ENCODE measurements at places on chromosomes 1 and 21.

GRCh38 chr1:44108241-44108640, 10.4 kb upstream of the KLF17 start:
- no peak for DNase-seq

- DNase-seq, result peak; percentile 47
Measured at GRCh38 chr1:192477630-192478029, 97.9 kb upstream of the RGS1 start.

DNA sequence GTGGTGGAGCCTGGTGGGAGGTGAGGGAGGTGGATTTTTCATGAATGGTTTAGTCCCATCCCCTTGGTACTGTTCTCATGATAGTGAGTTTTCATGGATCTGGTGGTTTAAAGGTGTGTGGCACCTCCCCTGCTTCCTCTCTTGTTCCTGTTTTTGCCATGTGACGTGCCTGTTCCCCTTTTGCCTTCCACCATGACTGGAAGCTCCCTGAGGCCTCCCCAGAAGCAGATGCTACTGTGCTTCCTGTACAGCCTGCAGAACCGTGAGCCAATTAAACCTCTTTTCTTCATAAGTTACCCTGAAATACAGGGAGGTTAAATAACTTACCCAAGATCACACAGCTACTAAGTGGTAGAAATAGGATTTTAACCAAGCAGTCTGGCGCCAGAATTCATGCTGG, 4.3 kb upstream of the HEYL start:
- DNase-seq, result no peak

- DNase-seq, result no peak
Measured at GRCh38 chr1:14242123-14242522, 356.4 kb upstream of the KAZN start.

- DNase-seq, result no peak
Measured at GRCh38 chr1:173222149-173223030, 15.3 kb upstream of the TNFSF4 start.

- DNase-seq, result no peak
Measured at GRCh38 chr1:215704089-215704860, 137.2 kb downstream of the KCTD3 start.

- no peak for DNase-seq
Measured at GRCh38 chr1:241079047-241079446, 278.0 kb downstream of the RGS7 start.

- DNase-seq, result no peak
Measured at GRCh38 chr1:236619398-236619797, 15.1 kb upstream of the HEATR1 start.

DNA sequence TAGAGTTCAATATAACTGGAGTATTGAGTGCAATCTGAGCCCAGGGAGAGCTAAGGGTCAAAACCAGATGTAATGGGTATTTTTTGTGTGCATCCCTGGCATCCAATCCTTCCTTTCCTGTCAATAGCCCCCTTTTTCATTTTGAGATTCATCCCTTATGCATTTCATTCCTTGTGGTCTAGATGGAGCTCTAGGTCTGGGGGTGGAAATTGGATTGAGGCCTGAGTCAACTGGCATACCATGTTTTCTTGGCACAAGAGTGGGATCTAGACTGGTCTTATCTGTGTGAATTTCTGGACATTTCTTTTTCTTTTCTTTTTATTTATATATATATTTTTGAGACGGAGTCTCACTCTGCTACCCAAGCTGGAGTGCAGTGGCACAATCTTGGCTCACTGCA, 67.3 kb upstream of the RAB3GAP2 start:
- DNase-seq, result no peak

GRCh38 chr1:212633161-212633560, 24.6 kb downstream of the ATF3 start:
- no peak for DNase-seq

DNA sequence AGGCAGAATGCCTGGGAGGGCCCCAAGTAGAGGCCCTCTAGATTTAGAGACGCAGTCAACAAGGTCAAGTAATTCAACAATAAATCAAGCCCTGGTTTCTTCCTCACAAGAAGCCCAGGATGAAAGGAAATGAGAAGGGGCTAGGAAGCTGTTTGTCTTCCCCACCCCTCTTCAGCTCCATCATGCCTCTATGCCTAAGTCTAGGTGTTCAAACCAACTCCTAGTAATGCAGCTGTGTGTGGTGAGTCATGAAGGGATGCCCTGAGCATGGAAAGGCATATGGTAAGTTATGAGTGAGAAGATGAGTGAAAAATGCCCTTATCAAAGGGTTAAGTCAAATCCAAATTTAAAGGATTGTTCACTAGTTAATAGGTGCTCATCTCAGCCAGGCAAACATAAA, 339.5 kb downstream of the KCNH1 start:
- no peak for DNase-seq

GRCh38 chr1:17857996-17858395, 102.9 kb downstream of the ACTL8 start:
- DNase-seq, result no peak

- DNase-seq, result peak; percentile 49
Measured at GRCh38 chr1:229258031-229258756, 12.7 kb upstream of the RAB4A start.

GRCh38 chr1:52546852-52547251, 6.0 kb downstream of the TUT4 start:
- DNase-seq, result no peak

DNA sequence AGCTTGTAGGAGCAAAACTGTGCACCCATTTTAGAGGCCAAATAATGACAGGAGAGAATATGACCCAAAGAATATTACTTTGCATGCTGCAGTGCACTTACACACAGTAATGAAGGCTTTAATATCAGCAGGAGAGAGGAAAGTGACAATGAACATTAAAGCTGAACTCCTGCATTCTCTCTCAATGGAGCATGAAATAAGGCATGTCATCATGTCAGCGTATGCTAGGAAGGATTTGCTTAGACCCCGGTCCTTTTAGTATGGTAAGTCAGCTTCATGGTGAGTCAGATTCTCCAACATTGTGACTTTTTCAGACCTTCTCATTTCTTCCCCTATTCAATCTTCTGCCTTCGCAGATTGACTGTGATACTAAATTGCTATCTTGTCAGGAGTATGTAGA, 210.7 kb upstream of the TMPRSS15 start:
- no peak for DNase-seq

DNA sequence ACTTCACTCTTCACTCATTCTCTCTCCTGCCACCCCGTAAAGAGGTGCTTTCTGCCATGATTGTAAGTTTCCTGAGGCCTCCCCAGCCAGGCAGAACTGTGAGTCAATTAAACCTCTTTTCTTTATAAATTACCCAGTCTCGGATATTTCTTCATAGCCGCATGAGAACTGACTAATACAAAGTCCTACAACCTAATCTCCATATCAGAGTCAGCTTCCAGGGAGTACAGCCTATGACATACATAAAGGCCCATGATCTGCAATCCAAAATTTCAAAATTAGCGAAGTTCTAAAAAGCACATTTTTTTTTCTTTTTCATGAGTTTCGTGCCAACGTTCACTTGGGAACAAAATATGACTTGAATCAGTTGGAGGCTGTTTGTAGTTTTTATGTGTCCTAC, 256.9 kb upstream of the DUSP10 start:
- DNase-seq, result no peak

GRCh38 chr1:86829321-86829720, 84.6 kb downstream of the SELENOF start:
- no peak for DNase-seq

- peak; percentile 59 for DNase-seq
Measured at GRCh38 chr1:32464716-32465577, at the start of gene ZBTB8B. TSS of gene ZBTB8B (plus strand) at chr1:32465072. CDS start at chr1:32470625, 5,553 bp downstream.

DNA sequence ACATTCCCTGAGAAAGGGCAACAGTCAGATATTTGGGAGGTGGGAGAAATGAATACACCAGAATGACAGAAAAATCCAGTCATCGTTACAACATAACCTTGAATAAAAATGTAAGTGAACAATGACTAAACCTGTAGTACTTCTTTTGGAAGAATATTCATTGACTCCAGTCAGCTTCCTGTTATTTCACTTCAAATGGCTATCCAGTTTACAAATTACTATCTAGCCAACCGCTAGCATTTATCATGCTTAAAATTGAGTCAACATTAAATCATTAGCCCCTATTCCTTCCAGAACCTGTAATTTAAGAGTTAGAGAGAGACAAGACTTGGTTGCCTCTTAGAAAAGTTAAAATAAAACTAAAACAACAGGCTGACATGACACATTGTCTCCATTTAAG, 33.6 kb downstream of the WLS start:
- no peak for DNase-seq

- no peak for DNase-seq
Measured at GRCh38 chr21:44911384-44912157, 9.1 kb downstream of the ITGB2 start.

GRCh38 chr1:14486401-14487201, 111.9 kb upstream of the KAZN start:
- DNase-seq, result peak; percentile 63
